ENCODE measurements at places on chromosomes 1 and 21.

GRCh38 chr1:228945885-228946284 is 210.6 kb downstream of the RHOU start:
- no peak for DNase-seq

DNA sequence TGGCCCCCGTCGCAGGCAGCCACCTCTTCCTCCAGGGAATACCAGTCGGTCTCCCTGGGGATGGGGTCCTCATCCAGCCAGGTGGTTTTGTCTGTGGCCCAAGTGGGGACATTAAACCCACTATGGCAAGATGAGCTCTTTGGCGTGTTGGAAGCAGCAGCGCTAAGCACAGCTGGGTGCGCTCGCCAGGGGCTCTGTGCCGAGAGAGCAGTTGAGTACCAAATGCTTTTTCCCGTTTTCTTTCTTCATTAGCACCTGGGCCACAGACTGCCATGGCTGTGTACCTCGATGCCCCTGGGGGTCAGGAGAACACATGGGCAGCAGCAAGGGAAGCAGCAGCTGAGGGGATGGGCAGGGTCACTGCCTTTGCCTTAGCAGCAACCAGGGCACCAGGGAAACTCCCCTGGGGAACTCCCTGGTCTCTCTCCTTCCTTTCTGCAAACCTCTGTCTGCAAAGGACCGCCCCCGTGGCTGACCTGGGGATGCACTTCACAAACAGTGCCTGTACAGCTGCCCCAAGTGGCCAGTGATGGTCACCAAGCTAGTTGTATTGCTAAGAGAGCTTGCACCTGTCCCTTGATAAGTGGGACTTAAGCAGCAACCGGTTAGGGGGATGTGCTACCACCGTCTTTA is 31.1 kb downstream of the EDARADD start:
- no peak for DNase-seq

GRCh38 chr1:9538669-9539164 is 548 bp upstream of the SLC25A33 start:
- no peak for DNase-seq

DNA sequence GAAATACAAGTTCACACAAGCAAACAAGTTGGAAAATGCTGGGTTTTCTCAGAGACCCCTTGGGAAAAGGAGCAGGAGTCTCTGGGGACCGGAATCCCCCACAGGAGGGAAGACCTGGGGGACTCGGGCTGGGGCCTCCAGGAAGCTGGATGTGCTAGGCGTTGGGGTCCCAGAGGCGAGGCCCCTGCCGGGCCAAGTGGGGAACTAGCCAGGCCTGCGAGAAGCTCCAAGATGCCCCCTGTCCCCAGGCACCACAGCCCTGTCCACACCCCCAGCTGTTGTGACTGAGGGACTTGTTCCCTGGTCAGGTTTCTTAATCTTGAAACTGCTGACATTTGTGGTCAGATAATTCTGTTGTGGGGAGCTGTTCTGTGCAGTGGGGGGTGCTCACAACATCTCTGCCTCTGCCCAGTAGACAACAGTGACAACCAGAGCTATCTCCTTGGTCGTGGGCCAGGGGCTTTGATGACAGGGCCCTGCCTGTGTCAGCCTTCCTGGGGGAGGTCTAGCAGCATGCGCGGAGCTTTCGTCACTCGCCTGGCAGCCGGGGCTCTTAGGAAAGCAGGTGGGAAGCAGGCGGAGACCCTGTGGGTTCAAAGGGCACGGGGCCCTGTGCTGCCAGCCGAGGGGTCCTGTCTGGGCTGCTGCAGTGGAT is 126.4 kb upstream of the ARHGEF16 start:
- DNase-seq = no peak

- DNase-seq = no peak
Measured at GRCh38 chr1:165327538-165327937, 29.0 kb downstream of the LMX1A start.

DNA sequence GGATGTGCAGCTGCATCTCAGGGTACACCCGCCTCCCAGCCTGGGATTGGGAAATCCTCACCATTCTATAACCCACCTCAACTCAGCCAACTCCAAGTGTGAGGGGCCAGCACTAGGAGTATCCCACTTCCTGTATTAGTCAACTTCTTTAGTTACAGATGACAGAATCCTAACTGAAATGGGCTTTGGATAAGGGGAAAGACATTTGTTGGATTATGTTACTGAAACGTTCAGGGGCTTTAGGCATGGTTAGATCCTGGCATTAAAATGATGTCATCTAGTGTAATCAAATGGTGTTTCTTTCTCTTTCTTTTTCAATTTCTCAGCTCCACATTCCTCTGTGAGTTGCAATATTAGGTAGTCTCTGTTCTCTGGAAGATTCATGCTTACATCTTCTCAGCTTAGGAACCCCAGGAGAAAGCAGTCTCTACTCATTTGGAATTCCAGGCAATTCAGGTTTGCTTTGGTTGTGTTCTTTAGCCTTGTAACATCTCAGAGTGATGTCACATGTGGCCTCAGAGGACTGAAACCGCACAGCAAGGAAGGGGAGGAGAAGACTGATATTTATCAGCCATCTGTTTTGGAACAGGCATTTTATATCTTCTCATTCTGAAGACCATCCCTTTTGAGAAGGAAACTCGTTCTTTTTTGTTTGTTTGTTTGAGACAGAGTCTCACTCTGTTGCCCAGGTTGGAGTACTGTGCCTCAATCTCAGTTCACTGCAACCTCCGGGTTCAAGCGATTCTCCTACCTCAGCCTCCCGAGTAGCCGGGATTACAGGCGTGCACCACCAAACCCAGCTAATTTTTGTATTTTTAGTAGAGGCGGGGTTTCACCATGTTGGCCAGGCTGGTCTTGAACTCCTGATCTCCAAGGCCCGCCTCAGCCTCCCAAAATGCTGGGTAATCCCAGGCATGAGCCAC is 18.9 kb upstream of the TMEM54 start:
- no peak for DNase-seq

GRCh38 chr1:8351693-8352470 is 34.0 kb downstream of the SLC45A1 start:
- DNase-seq = no peak

DNA sequence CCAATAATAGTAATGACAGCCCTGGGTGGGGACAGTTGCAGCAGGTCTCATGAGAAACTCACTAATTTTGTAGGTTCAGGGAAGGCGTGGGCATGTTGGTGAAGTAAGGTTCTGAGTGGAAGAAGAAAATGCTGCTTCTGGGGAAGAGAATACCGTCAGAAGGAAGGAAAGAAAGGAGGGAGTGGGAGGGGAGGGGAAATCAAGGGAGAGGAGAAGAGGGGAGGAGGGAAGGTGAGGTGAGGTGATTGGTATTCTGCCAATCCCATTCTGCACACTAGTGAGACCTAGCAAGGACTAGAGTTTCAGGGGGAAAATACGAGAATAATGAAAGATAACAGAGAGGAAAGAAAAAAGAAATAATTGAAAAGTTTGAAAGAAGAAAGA is 32.4 kb upstream of the MGST3 start:
- DNase-seq = no peak

DNA sequence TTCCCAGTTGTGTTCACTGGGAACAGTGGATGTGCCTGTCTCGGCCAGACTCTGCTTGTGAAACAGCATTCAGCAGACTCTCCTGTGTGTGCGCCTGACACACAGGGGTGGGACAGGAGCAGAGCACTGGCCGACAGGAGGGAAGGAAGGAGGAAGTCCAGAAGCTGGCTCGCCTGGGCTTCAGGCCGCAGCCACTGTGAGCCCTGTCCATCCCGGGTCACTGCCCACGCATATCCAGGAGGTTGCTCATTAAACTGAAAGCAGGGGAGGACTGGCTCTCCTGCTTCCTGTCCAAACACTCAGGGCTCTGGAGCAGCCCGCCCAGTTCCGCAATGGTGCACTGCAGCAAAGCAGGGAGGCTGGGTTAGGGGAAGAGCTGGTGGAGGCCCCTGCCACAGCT is 218.7 kb upstream of the VAMP3 start:
- DNase-seq = no peak

- no peak for DNase-seq
Measured at GRCh38 chr1:235275836-235276235, 52.1 kb downstream of the ARID4B start.

DNA sequence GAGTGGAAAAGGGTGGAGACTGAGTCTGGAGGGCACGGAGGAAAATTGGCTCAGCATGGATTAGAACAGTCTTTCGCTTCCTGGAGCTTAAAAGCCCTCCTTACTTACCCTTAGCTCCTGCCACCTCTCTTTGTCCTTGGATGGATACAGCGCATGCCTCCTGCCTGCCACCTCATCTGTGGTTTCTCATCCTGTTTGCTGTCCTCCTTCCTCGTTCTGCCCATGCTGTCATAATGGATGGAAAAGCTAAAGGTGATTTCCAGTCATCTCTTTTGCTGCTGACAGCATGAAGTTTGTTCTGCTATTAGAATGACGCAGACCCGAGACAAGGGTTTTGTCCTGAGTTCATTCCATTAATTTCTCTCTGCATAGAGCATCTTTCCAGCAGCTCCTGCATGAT is 425.9 kb downstream of the KIF26B start:
- no peak for DNase-seq

DNA sequence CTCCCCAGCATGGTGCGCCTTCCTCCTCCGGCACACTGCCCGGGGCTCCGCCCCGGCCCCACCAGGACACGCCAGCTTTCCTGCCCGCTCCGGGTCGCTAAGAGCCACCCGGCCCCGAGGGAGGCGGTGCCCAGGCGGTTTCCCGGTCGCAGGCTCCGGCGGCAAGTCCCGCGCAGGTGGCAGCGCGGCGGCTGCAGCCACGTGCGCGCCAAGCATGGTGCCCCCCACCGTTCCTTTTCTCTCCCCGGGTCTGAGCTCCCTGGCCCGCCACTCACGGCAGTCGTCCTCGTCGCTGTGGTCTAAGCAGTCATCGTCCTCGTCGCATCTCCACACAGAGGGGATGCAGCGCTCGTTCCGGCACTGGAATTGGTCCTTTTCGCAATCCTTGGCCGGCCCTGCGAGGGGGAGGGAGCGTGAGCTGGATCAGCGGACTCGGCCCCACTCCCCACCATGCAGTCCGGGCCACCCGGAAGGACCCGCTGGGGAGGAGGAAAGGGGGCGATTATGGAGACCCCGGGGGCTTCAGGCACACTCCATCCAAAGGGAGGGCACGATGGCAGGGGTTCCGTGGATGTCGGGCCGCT is 1.2 kb downstream of the LRP8 start:
- DNase-seq = peak; percentile 7

GRCh38 chr1:85090225-85090624 is 41.9 kb upstream of the MCOLN3 start:
- no peak for DNase-seq

GRCh38 chr1:234751678-234752077 is 141.7 kb upstream of the IRF2BP2 start:
- no peak for DNase-seq

- DNase-seq = no peak
Measured at GRCh38 chr1:215911406-215911968, 344.4 kb downstream of the KCTD3 start.

GRCh38 chr21:38679534-38679933 is 126.2 kb upstream of the ETS2 start:
- DNase-seq = no peak
